ENCODE measurements at places on chromosomes 1 and 21.

- no peak for DNase-seq
These were observed 47.6 kb downstream of the TYW3 start for GRCh38 chr1:74780594-74780993.

DNA sequence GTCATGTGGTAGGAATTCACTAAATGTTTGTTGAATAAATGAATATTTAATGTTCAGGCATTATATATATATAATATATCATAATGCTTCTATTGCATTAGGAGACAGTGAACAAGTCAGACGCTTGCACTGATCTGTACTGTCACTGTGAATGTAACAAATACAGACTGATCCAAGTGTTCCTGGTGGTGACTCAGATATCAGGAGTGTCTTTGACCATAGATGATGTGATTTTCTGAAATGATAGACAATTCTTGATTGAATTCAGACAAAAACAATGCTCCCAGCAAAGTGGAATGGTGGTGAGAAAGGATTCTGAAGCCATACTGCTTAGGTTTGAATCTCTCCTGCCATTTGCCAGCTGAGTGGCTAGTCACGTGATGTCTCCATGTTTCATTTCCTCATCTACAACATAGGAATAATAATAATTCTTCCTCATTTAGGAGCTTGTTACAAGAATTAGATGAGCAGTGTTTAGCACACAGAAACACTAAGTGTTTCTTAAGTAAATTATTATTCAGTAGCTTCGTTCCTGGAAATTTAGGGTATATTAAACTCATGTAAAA is 71.0 kb downstream of the OLFML2B start:
- DNase-seq: no peak

DNA sequence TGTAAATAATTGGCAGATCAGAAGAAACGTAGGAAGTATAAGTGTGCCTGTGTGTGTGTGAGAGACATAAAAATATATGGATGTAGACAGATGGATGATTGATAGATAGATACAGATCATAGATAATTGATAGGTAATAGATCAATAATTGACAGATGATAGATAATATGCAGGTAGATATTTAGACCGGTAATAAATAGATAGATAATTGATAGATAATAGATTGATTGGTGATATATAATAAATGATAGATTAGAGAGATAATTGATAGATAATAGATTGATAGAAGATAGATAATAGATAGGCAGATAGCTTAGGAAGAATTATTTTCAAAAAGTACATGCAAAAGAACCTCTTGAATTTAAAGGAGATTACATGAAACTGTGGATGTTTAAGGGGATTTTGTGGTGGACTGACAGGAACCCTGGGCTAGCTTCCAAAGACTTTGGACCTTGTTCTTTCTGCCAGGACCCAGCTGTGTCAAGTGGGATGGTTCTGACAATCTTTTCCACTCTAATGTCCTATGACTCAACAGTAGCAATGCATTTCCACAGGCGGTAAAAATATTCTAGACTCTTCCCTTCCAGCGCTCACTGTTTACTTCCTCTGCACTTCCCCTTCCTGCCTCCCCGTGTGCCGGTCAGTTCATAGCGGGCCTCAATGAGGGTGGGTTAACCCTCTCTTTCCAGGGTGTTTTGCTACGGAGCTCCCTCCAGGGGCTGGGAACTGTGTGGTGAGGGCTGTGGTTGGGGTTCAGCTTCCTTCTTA is 39.4 kb downstream of the KCNJ15 start:
- no peak for DNase-seq

GRCh38 chr21:25983745-25984144 is 186.8 kb downstream of the APP start:
- DNase-seq: no peak

GRCh38 chr1:39272027-39272797 is 67.7 kb downstream of the MACF1 start:
- DNase-seq: no peak

- peak; percentile 22 for DNase-seq
These were observed 92.3 kb downstream of the TRIM11 start for GRCh38 chr1:228314315-228314657.

DNA sequence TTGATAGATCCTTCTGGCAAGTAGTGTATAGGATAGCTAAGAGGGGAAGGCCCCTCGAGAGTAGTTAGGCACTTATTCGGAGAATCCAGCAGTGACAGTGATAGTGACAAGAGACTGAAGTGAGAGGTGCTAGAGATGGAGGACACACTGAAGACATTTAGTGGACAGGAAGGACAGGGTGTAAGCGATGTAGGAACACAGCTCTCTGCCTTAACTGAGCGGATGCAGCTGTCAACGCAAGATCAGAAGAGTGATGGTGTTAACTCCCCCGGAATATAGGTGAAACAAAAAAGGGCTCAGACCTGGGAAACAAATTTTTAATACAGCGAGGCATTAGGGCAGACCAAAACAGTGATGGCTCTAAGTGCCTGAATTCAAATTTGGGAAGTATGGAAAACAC is 15.8 kb downstream of the SOD1 start:
- no peak for DNase-seq

- no peak for DNase-seq
These were observed 46.5 kb upstream of the PARP1 start for GRCh38 chr1:226454349-226454748.

DNA sequence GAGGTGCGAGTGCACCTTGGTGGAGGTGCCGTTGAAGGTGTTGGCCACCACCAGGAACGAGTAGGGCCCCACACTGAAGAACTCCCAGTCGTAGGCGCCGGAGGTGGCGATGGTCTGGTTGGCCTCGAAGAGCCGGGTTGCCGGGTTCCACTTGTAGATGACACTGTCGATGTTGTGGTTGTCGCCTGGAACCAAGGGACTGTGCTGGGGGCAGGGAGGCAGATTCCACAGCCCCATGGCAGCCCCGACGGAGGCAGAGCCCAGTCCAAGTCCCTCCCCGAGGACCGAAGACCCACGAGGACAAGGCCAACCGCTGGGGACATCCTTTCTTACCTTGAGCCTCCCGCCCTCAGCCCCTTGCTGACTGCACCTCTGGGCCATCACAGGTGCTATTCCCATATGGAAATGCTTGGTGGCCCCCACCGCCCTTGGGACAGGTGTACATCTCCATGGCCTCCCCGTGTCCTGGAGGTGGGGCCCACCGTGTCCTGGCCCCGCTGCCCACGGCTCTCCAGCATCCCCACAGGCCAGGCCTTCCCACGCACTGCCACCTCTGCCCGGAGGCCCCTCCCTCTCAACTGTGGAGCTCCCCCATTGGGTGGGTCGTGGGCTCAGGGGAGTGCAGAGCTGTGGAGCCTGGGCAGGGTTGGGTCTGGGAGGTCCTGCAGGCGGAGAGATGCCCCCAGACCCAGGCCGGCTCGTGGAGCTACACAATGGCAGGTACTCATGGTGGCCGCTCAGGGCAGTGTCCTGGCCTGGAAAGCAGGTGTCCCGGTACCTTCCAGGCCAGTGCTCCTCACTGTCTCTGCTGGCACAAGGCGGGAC is 17.9 kb downstream of the KRTAP10-1 start:
- peak; percentile 33 for DNase-seq

GRCh38 chr1:110783292-110783918 is 89.5 kb upstream of the CD53 start:
- no peak for DNase-seq

DNA sequence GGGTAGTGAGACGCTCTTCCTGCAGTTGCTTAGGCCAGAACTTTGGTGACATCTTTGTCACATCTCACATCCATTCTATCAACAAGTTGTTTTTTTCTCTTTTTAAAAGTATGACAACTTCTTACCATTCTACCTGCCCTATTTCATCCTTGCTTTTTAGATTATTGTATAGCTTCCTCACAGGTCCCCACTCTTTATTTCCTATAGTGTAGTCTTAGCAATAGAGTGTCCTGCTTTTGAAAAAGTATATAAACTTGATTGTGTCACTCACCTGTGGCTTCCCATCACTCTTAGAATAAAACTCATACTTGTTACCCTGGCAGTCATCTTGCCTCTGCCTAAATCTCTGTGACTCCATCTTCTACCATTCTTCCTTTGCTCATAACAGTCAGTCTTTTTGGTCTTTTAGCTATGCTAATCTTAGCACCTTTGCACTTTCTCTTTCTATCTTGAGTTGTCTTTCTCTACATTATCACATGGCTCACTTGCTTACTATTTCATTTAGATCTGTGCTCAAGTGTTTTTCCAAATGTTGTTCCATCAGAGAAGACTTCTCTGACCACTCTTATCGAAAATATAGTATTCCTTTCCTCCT is 9.5 kb downstream of the CDC73 start:
- DNase-seq: no peak

DNA sequence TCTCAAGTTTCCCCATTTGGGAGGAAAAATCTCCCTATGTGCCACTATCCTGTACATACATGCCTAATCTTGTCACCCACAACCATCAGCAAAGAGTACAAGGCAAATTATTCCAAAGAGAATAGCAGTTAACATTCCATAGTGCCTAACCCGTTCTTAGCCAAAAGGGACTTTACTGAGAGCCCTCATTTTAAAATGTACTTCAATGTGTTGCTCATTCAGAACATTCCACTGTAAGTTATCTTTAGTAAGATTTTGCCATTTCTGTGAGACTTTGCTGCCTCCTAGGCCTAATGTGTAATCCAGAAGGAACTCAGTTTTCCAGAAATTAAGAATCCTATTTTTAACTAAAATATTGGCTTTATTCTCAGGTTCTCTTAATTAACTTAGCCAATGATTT is 11.3 kb upstream of the MRPL55 start:
- no peak for DNase-seq

- no peak for DNase-seq
These were observed 415.2 kb upstream of the DAB1 start for GRCh38 chr1:57839067-57839466.

- DNase-seq: no peak
These were observed 1611.6 kb downstream of the NCAM2 start for GRCh38 chr21:22609802-22610201.

- no peak for DNase-seq
These were observed 2.6 kb upstream of the PDC start for GRCh38 chr1:186463511-186463910.

DNA sequence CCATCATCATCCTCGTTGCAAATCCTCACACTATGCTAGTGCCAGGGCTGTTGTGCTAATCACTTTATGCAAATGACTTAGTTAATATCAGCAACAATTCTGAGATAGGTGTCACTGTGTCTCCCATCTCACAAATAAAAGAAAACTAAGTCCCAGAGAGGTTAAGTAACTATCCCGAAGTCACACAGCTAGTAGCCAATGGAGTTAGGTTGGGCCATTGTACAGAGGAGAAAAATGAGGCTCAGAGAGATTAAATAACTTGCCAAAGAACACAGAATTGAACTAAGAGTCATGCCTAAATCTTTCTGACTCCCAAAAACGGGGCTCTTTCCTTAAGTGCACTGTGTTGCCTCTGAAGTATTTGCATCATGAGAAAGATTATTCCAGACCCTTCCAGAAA is 146.4 kb downstream of the MIS18A start:
- no peak for DNase-seq

GRCh38 chr1:25579292-25580252 is 36.2 kb downstream of the LDLRAP1 start:
- no peak for DNase-seq

- no peak for DNase-seq
These were observed 1.8 kb upstream of the KIAA2013 start for GRCh38 chr1:11927866-11928592.

DNA sequence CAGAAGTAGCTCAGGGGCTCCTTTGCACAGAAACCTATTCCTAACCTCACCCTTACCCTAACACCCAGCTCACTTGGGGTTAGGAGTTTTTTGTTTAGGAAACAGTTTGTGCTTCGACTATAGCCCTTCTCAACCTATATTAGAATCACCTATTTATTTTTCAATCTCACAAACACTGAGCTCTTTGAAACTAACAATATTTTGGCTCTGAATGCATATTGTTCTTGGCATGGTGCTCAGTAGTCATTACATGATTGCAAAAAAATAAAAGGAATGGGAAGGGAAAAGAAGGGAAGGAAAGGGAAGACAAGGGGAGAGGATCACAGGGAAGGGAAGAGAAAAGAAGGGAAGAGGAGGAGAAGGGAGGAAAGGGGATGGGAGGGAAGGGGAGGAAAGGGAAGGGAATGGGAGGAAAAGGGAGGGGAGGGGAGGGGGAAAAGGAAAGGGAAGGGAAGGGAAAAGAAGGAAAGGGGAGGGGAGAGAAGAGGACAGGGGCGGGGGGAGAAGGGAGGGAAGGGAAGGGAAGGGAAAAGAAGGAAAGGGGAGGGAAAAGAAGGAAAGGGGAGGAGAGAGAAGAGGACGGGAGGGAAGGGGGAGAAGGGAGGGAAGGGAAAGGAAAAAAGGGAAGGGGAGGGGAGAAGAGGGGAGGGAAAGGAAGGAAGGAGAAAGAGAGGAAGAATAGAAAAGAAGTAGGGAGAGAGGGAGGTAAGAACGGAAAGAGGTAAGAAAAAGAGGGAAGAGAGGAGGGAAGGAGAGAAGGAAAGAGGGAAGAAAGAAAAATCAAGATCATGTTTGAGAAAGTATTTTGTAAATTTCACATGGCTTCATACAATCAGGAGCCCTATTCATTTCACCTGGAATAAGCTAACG is 484.1 kb upstream of the NFIA start:
- DNase-seq: no peak

DNA sequence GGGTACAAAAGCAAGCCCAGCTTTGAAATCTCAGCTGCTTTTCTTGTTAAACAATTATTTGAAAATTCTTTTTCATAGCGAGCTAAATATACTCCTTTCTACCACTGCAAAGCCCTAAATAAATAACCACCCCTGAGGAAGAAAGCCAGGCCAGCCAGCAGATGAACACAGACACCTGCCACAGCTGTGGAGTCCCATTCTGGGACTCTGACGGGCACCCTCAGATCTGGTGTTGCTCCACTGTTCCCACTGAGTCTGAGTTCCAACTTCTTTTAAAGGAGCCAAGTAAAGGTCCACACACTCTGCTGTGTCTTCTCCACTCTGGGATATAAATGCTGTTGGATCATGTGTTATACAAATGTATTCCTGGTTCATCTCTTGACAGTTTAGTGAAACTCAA is 77.6 kb upstream of the COA6 start:
- DNase-seq: no peak

DNA sequence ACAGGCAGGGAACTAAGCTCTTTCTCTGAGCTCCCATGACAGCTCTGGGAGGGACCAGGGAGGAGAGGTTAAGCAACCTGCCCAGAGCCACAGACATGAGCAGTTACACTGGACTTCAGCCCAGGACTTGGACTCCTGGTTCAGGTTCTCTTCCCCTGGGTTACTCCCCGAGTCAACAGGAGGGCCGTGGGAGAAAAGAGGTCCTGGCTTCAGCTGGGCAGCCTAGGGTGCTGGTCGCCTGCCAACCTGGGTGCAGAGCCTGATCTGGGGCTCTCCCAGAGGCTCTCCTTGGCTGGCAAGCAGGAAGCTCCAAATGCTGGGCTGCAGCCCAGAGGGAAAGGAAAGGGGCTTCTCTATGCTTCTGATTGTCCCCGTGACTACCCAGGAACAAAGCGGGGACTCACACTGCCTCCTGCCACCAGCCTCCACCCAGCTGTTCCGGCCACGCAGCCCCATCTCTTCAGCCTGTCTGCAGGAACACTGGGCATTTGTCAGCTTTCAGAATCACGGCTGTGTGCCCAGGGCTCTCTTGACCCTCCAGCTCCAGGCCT is 141.8 kb downstream of the HIVEP3 start:
- DNase-seq: no peak

- DNase-seq: no peak
These were observed 8.0 kb upstream of the DNM3 start for GRCh38 chr1:171833091-171833825.

GRCh38 chr1:212622467-212622866 is 13.9 kb downstream of the ATF3 start:
- DNase-seq: no peak

- DNase-seq: peak; percentile 79
These were observed 5.0 kb upstream of the CHI3L2 start for GRCh38 chr1:111222308-111223125.

GRCh38 chr1:79694241-79694640 is 687.7 kb upstream of the ADGRL4 start:
- DNase-seq: no peak

All from Right ventricle myocardium superior (tissue), 1 donor.